Activated naive CD8-positive, alpha-beta T cell treated with anti-CD3 and anti-CD28 coated beads, Interleukin-2, amount 10 ng/mL, durations not matched to agents 7 days and 5 days (primary cell): ENCODE measurements at places on chromosomes 1 and 21. TPM values are rescaled to one million over a fixed set of nuclear protein-coding genes. Genes with fewer than 3 reads are reported as not detected.

The MROH7 gene
- 0.28 TPM for total RNA-seq

The CD1E gene
- not detected for total RNA-seq

The KIF2C gene
- total RNA-seq: 76.5 TPM

The EXTL1 gene
- total RNA-seq: not detected

The ACKR1 gene
- not detected for total RNA-seq

The RNF115 gene
- total RNA-seq: 14.7 TPM

The S100B gene
- total RNA-seq: 15.8 TPM

The KCNT2 gene
- total RNA-seq: not detected

The LIPI gene
- total RNA-seq: not detected

The TNFRSF8 gene
- 0.17 TPM for total RNA-seq

The EFNA1 gene
- total RNA-seq: 0.48 TPM

The GCSAML gene
- total RNA-seq: not detected

The TIE1 gene
- 0.23 TPM for total RNA-seq

The DENND1B gene
- 25.5 TPM for total RNA-seq

The FCGR2B gene
- 0.33 TPM for total RNA-seq

The ASCL5 gene
- total RNA-seq: not detected

The CRYBG2 gene
- 7.9 TPM for total RNA-seq

The DNAI4 gene
- total RNA-seq: 4.2 TPM

The SPRR2G gene
- not detected for total RNA-seq

The PTPRC gene
- total RNA-seq: 828 TPM

The SRGAP2 gene
- total RNA-seq: 79.7 TPM

The SH3BGR gene
- 1.4 TPM for total RNA-seq

The MFAP2 gene
- total RNA-seq: not detected

The GBP5 gene
- 231 TPM for total RNA-seq

The GBP7 gene
- 0.11 TPM for total RNA-seq

The ERRFI1 gene
- total RNA-seq: 0.94 TPM

The CFH gene
- 2.9 TPM for total RNA-seq

The SH3BP5L gene
- 34.7 TPM for total RNA-seq

The TDRD10 gene
- total RNA-seq: not detected

The SLC2A5 gene
- not detected for total RNA-seq

The CLCNKA gene
- not detected for total RNA-seq

The ELAVL4 gene
- not detected for total RNA-seq

The EBNA1BP2 gene
- 34.5 TPM for total RNA-seq

The WDR4 gene
- 28.5 TPM for total RNA-seq

The ACTL8 gene
- total RNA-seq: not detected

The MAP3K7CL gene
- total RNA-seq: 10.2 TPM

The LY9 gene
- 70.9 TPM for total RNA-seq

The AQP10 gene
- not detected for total RNA-seq

The OPTC gene
- not detected for total RNA-seq

The CHIT1 gene
- 0.67 TPM for total RNA-seq

The DDOST gene
- 131 TPM for total RNA-seq

The RRP1 gene
- total RNA-seq: 28.1 TPM

The STYXL2 gene
- not detected for total RNA-seq

The NBPF4 gene
- total RNA-seq: 0.20 TPM

The PGLYRP4 gene
- not detected for total RNA-seq

The NUAK2 gene
- 13.0 TPM for total RNA-seq

The FCAMR gene
- 0.22 TPM for total RNA-seq

The KCNE2 gene
- not detected for total RNA-seq

The CYP4B1 gene
- not detected for total RNA-seq

The PCAT6 gene
- 0.61 TPM for total RNA-seq

The IFFO2 gene
- 21.6 TPM for total RNA-seq
